Spinal cord (tissue), 10 donors: ENCODE measurements at places on chromosomes 6 and 20. TPM values are rescaled to one million over a fixed set of nuclear protein-coding genes. Genes with fewer than 3 reads are reported as not detected.
A peak's percentile ranks its signal among the peaks of the same experiment; 100 is the strongest.

CLPSL2 gene
- not detected for polyA plus RNA-seq

DNA sequence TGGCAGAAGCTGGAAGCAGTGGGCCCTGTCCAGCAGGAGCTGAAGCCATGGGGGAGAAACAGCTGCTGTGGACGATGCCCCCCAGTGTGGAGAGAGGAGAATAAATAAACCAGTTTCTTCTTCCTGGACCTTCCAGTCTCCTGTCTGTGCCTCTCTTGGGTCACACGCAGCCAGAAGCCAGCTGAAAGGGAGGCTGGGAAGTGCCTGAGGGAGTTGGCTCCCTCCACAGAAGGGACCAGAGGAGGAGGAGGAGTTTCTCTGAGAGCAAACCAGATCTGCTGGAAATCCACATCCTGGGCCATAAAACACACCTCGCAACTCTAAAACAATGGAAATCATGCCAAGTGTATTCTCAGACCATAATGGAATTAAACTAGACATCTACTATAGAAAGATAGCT is 577.0 kb downstream of the CDH26 start:
- DNase-seq: no peak

GRCh38 chr6:39773782-39774181 is 18.4 kb upstream of the DAAM2 start:
- peak; percentile 60 for DNase-seq

GTSF1L gene
- not detected for polyA plus RNA-seq

GRCh38 chr6:8530785-8531435 is 95.6 kb upstream of the SLC35B3 start:
- no peak for DNase-seq

- DNase-seq: no peak
Measured at GRCh38 chr6:99093456-99094190, 145.9 kb upstream of the FBXL4 start.

GRCh38 chr20:35506179-35506578 is 23.3 kb downstream of the C20orf173 start:
- no peak for DNase-seq

DNA sequence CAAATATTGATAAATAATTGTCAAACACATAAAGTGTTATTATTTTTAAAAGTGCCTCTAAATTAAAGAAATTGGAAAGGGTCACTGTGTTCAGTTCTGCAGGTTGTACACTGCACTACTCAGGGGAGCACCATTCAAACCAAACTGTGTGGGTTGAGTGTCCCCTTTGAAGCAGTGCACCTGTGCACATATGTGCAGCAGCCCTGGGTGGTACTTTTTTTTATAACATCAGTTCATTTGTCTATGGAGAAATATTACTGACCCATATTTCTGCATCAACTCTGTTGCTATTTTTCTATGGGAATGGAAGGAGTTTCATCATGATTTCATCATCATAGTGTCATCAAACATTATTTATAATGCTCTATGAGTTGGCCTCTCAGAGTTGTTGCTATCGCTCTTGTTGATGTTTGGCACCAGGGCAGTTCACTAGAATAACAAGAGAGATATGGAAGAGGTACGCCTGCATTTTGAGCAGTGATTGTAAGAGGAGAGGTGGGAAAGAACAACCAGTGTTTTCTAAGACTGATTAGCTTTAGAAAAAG is 457.6 kb downstream of the TFAP2A start:
- DNase-seq: no peak

GRCh38 chr6:21201187-21201586 is 392.4 kb upstream of the SOX4 start:
- DNase-seq: no peak

DNA sequence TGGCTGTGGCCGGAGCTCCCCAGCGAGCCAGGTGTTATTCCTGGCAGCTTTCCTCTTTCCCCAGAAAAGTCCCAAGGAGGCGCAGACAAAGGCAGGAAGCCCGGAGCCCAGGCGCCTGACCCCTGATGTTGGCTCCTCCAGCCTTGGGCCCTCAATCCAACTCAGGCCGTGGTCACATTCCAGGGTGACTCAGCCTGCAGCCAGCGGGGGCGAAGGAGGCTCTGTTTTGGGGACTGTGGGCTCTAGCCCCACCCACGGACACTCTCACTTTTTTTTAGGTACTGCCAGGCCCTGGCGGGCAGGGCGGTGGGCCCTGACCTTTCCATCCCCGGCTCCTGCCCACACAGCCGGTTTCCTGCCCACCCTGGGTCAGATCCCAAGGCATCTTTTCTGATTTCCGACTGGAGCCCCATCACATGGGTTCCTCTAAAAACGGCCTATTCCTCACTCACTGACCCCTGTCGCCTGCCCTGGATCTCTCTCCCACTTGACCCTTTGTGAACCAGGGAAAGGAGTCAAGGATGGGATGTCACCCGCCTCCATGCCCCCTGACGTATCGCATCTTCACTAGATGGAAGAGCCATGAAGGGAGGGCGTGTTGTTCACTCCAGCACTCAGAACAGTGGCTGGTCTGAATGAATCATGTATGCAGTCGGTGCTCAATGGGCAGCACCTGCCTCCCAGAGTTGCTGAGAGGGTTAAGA is 5.5 kb downstream of the PTGIS start:
- no peak for DNase-seq

GRCh38 chr6:35752330-35752729 is 15.5 kb downstream of the ARMC12 start:
- DNase-seq: no peak

GRCh38 chr6:16805243-16805950 is 44.1 kb upstream of the ATXN1 start:
- no peak for DNase-seq

- no peak for DNase-seq
Measured at GRCh38 chr6:123716506-123716905, 79.8 kb upstream of the TRDN start.

GRCh38 chr20:23585449-23585807 is 17.1 kb upstream of the CST9L start:
- no peak for DNase-seq

DNA sequence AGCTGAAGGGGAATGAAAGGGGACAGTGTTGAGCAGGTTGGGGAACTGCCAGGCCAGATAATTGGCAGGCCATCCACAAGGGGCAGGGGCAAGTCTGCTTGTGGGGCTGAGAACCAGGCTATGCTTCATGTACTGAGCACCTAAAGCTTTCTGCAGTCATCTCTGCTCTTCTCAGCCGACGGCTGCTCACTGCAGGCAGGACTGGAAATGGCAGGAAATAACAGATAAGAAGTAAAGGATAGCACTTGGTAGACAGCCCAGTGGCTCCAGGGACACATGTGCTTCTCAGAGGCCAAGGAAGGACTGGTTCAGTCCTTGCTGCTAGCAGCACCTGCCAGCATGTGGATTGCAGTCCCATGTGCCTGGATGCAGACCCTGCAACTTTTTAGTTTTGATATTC is 89.8 kb downstream of the CD164 start:
- DNase-seq: no peak

GRCh38 chr6:14135893-14136539 is 18.4 kb downstream of the CD83 start:
- no peak for DNase-seq

DNA sequence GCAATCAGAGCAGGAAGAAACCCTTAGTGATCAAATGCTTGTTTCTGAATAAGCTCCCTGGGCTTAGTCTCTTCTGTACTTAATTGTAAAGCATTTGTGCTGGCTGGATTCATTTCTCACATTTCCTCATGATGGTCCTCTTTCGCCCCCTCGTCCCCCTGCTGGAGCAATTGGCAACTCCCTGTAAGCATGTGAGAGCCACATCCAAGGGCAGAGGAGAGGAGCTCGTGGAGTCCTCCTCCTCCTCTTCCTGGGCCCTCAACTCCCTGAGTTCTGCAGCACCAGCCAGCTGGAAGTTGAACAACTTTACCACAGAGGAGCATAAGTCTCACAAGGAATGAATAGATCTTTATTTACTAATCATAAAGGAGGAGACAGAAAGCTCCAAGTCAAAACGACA is 12.6 kb downstream of the ANKEF1 start:
- DNase-seq: no peak

DNA sequence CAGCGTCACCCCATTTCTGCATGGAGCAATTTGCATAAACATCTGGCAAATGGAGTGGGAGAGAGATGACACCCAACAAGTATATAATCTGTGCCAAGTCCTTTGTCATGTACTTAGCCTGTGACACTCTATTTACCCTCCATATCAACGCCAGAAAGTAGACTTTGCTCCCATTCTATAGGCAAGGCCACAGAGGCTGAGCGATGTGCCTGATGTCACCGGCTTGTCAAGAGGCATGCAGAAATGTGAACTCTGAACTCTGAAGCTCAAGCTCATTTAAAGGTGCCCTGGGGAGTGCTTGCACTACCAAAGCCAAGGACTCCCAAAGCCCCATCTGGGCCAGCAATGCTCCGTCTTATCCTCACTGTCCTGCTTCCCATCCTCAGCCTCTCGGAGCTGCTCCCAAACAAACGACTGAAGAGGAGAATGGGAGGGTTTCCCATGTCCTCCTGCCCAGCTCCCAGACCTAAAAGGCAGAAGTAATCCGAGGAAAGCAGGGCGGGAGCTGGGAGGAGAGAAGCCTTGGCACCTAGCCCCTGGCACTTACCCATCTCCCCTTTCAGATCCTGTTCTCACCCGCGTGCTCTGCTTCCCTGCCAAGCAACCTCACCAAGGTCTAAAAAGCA is 9.2 kb downstream of the CPNE5 start:
- peak; percentile 76 for DNase-seq

OSBPL2 gene
- 48.6 TPM for polyA plus RNA-seq

- no peak for DNase-seq
Measured at GRCh38 chr6:169980826-169981450, 229.5 kb downstream of the ERMARD start.
